ENCODE measurements at places on chromosomes 6 and 20.
A peak's percentile ranks its signal among the peaks of the same experiment; 100 is the strongest.

DNA sequence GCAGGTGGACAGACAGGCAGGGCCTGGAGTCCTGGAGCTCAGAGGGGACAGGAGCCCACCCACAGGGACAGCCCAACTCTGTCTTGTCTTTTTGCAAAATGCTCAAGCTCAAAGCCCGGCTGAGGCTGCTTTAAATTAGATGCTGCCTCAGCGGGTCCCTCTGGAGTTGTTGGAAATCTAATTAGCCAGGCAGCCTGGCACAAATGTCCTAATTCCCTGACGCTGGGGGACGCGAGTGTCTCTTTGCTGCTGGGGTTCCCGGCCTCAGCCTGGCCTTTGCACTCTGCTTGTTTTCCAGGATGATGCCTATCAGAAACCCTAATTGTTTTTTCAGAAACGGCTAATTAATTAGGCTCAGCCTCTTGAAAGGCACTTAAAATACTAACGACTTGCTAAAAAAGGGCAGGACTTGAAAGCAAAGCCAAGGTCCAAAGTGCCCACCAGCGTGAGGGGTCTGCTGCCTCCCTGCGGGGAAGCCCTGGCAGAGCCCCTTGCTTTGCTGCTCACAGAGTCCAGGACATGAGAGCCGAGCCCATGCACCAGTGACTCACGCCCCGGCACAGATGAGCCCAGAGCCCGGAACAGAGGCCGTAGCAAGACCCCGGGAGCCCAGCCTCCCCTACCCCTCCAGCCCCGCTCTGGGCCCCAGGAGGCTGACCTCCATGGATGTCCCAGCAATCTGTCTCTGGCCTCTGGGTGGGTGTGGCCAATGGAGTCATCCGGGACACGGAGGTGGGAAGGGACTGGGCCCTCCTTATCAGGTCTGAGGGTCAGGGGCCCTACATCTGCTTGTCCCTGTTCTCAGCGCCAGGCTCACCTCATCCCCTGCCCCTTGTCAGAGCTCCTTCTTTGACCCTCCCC, 46.0 kb upstream of the BHLHE23 start:
- no peak for DNase-seq

- no peak for DNase-seq
Observed at GRCh38 chr6:161844804-161845203, 570.9 kb upstream of the AGPAT4 start.

DNA sequence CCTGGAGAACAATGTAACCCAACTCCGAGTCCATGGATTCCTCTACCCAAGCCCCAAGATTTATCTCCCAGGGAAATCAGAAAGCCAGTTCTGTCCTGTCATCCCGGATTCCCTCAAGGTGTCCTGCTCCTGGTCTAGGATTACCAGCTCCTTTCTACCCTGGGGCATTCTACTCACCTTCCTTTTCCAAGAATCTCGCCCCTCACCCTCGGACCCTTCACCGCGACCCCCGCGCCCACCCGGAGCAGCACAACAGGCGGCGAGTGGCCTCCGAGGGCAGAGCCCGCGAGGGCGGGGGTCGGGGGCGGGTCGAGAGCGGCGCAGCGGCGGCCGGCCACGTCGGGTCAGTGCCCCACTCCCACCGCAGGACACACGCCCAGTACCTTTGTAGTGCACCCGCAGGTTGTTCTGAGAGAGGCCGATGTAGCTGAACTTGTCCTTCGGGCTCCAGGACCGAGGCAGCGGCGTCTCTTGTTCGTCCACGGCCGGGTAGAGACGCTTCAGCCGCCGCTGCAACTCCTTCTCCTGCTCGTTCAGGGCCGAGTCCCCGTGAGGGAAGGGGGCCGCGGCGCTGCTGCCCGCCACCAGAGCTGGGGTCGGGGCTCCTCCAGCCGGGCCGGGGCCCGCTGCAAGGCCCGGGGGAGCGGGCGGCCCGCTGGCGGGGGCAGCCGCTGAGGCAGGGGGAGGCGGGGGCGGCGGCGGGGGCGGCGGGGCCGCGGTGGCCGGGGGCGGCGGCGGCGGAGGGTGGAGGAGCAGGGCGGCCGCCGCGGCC, 897 bp downstream of the RANBP9 start:
- no peak for DNase-seq

- no peak for DNase-seq
Observed at GRCh38 chr6:110550353-110550752, 73.9 kb upstream of the SLC22A16 start.

DNA sequence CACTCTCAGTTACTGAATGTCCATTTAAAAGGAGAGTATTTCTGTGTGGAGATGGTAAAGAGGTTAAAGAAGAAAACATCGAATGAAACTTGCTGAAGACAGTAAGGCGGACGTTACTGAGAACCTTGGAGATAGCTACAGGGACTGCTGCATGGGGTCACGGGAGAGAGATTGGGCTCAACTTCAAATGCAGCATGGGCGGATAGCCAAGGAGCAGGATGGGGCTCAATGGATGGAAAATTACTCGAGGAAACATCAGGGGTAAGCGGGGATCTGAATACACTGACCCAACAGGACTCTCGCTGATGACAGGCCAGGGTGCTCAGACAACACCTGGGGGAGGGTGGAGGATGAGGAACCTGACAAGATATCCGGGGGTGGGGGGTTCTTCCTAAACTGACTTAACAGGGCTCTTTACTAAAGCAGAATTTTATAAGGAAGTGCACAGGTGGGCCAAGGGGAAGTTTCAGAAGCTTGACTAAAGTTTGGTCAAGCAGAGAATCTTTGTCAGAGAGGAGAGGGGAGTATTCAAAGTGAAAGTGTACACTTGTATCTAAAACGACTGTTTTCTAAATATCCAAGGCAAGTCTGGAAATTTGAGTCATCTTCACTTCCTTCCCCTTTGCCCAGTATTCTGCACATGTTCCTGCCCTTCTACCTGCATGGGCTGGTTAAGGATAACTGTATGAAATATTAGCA, 22.8 kb downstream of the ECT2L start:
- DNase-seq: no peak

DNA sequence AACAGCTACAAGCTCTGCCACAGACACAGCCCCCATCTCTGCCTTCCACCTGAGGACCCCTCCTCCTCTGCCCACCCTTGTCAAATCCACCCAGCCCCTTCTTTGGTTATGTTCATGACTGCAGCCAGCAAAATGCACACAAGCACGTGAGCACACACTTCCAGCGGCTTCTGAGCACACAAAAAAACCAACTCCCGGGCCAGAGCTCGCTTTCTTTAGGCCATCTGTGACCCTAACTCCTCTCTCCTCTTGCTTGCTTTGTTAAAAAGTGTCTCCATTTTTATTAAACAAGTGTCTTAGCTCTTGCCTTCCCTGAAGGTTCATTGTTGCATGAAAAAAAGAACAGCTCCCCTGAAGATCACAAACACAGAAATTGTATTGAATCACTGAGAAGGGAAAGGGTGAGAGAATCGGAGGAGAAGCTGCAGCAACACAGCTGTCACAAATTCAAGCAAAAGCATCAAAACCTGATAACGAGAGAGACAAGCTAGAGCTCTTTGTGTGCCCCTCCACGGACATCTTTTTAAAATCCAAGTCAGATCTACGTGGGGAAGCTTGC, 142.1 kb downstream of the CD83 start:
- DNase-seq: no peak

DNA sequence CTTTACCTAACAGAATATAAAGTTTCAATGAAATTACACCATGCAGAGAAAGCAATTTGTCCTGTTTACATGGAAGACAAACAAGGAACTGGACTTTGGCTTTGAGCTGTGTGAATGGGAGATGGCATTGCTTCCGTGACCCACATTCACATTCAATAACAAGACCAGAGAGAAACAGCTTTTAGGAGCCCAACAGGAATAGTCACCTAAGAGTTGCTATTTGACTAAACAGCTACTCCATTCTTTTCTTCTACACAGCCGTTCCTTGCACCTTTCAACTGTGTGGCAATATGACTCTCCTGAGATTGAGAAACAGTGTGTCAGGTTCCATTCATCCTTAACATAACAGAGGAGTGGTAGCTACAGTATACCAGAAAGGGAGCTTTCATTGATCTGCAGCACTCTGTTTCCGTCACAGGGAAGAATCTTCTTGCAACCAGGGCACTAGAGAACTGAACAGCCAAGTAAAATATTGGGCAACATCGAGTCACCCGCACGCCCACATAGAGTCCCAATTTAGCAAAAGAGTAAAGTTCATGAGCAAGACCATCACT, 355.1 kb downstream of the HAO1 start:
- DNase-seq: no peak

GRCh38 chr20:20428067-20428466, 60.2 kb downstream of the INSM1 start:
- DNase-seq: no peak

GRCh38 chr6:61886608-61887259, 399.3 kb downstream of the KHDRBS2 start:
- DNase-seq: no peak

DNA sequence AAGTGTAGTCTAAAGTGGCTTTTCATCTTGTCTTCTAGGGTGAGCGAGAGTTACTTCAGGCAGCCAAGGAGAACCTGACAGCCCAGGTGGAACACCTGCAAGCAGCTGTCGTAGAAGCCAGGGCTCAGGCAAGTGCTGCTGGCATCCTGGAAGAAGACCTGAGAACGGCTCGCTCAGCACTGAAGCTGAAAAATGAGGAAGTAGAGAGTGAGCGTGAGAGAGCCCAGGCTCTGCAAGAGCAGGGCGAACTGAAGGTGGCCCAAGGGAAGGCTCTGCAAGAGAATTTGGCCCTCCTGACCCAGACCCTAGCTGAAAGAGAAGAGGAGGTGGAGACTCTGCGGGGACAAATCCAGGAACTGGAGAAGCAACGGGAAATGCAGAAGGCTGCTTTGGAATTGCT, 27.1 kb downstream of the C20orf173 start:
- DNase-seq: no peak

DNA sequence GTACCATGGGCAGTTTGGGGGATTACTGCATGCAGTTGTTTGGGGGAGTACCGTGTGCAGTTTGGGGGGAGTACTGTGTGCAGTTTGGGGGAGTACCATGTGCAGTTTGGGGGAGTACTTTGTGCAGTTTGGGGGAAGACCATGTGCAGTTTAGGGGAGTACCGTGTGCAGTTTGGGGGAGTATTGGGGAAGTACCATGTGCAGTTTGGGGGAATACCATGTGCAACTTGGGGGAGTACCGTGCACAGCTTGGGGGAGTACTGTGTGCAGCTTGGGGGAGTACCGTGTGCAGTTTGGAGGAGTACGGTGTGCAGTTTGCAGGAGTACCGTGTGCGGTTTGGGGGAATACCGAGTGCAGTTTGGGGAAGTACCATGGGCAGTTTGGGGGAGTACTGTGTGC, 22.3 kb downstream of the CDH4 start:
- no peak for DNase-seq

DNA sequence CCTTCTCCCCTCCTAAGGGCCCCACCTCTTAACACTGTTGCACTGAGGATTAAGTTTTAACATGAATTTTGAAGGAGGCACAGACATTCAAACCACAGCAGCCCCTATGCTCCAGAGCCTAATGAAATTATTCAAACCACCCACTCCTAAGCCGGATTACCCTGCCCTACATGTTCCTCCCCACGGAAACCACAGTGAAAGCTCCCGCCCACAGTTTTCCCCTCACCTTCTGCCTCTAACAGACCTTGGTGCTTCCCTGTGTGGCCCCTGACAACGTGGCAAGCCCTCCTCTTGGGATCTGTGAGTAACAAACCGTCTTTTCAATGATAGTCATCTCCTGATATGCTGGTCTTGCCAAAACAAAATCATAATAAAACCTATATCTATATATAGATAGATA, 74.8 kb downstream of the RIN2 start:
- no peak for DNase-seq

- DNase-seq: no peak
Observed at GRCh38 chr6:3776881-3777507, 25.5 kb upstream of the PXDC1 start.

DNA sequence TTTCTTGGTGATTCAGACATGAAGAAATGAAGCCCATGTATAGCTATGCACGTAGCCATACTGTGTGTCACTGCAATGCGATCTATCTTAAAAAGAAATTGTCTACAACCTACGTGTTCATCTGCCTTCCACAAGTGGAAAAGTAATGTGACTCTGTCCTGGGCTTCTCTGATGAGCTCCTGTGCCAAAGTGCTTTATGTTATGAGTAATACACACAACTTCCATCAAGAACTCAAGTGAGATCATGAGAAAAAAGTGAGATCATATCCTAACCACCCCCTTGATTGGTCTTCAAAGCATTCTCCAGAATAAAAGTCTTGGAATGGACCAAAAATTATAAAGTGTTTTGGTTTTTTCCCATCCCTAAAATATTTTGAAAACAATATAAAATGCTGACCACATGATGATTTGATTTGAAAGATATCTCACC, 114.3 kb downstream of the DST start:
- no peak for DNase-seq

DNA sequence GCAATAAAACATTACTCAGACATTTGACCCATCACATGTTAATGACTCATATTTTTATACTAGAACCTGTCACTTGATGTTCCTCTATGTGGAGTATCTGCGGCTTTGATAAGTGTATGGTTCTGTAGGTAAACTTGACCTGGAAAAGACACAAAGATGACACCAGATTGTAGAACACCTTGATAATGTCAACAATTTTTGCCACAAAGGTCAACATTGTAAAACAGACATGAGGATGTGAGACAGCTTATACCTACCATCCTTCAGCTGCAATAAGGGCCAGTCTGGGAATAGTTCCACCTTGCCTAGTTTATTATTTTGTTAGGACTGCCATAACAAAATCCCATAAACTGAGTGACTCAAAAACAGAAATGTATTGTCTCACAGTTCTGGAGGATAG, 202.4 kb downstream of the LMBRD1 start:
- no peak for DNase-seq

DNA sequence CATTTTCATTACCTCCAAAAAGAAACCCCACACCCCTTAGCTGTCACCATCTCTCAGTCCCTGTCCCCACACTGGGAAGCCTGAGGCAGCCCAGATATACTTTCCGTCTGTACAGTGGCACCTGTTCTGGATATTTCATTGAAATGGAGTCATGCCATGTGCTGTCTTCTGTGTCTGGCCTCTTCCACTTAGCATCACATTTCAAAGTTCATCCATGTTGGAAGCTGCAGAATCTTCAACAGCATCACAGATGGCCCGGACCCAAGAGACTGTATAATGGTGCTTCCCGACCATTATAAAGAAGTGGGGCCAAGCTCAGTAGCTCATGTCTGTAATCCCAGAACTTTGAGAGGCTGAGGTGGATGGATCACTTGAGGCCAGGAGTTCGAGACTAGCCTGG, 58.4 kb downstream of the DLGAP4 start:
- no peak for DNase-seq

GRCh38 chr6:63858691-63859090, 223.1 kb downstream of the PHF3 start:
- no peak for DNase-seq

GRCh38 chr20:59078231-59078630, 35.6 kb upstream of the PRELID3B start:
- no peak for DNase-seq

GRCh38 chr6:134177753-134178160, 125.3 kb upstream of the SLC2A12 start:
- peak; percentile 2 for DNase-seq

Measured in stimulated activated CD4-positive, alpha-beta T cell treated with anti-CD3 and anti-CD28 coated beads, Interleukin-2, amount 100 ng/mL, for 48 hours (primary cell).